ENCODE measurements at places on chromosomes 1 and 21.

- DNase-seq: no peak
These were observed 8.5 kb downstream of the SOAT1 start for GRCh38 chr1:179302070-179302469.

DNA sequence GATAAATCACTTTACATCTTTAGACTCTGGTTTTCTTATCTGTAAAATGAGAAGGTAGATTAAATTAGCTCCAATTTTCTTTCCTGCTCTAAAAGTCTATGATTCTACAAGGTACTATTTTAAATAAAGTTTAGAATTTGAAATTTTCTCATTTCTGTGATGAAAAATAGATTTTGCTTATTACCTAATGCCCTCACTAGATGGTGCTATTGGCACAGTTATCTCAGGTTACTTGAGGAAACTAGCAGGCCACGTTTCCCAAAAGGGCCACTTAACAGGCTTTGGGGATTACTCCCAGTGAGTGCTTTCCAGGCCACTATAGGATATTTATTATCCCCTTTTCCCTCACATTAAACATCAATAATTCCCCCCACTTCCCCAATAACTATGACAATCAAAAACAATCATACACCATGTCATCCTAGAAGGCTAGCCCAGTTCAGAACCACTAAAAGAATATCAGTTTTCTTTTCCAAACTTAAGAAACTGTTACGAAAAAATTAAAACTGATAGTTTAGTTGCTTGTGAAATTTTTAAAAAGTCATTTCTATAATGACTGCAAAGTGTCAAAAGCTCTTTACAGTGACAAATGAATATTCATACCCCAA, 30.6 kb downstream of the OMA1 start:
- DNase-seq: peak; percentile 67

- DNase-seq: peak; percentile 2
These were observed 68.6 kb downstream of the SLC35F3 start for GRCh38 chr1:233972951-233973635.

DNA sequence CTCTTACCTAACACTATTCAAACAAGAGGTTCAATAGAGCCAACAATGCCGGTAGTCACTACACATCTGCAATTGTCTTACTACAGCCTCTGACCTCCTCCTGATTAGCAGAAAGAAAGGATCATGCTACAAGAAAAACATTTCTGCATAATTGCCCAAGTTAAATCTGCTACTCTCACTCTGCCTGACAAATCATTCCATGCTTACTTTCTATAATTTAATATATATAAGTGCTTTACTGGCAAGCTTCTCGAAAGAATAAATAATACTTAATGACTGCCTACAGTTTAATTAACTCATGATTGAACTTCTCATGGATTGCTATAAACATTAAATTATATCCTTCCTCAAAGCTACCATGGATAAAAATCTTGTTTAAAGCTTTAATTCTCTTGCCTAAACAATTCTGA, 156.0 kb downstream of the SLC45A1 start:
- DNase-seq: no peak

DNA sequence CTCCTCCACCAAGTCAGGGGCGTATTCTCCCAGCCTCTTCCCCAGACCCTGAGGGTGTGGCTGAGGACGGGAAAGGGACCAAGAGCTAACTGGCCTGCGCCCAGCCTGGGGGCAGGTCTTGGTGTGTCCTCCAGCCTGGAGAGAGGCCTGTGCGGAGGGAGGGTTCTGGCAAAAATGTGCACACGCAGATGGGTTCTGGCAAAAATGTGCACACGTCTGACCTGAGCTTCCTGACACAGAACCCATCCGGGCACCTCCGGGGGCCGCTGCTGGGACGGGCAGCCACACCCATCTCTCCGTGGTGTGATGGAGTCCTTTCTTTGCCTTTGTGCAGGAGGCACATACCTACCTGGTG, 23.1 kb upstream of the PKP1 start:
- DNase-seq: no peak

DNA sequence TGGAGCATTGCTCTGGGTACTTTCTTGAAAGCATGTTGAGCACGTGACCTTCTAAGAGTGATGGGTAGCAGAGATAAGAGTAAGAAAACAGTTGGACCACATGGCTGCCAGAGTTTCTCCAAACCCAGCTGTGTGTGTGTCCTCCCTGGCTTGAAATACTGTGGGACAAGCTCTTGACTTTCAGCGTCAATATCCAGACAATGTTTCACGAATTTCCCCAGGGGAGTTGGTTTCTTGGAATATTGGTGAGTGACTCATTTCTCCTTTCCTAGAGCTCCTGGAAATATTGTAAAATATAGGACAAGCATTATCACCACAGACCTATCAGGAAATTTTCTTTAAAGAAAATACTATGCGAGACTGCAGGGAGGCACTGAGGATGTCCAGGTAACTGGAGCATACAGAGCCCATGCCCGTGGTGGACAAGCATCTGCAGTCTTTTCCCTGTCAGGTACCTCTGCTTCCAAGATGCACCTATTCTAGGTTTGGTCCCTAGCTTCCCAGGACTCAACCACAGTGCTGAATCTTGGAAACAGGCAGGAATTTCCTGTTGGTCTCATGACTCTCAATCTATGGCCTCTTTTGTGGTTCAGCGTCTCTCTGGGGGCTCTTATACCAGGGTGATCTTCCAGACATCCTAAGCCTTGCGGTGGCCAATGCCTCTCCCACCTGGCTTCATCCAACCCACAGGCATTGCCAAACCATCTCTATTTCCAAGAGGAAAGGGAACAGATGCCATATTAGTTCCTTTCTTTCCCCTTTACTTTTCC, 67.4 kb downstream of the KCNJ6 start:
- no peak for DNase-seq

- no peak for DNase-seq
These were observed 32.6 kb downstream of the NMNAT2 start for GRCh38 chr1:183385340-183386144.

- DNase-seq: no peak
These were observed at the start of gene GSTM3 for GRCh38 chr1:109740615-109741373. TSS of gene GSTM3 (minus strand) at chr1:109741038. CDS start at chr1:109740287, 751 bp downstream.

- DNase-seq: no peak
These were observed 1.4 kb downstream of the RBBP4 start for GRCh38 chr1:32652244-32652962.

DNA sequence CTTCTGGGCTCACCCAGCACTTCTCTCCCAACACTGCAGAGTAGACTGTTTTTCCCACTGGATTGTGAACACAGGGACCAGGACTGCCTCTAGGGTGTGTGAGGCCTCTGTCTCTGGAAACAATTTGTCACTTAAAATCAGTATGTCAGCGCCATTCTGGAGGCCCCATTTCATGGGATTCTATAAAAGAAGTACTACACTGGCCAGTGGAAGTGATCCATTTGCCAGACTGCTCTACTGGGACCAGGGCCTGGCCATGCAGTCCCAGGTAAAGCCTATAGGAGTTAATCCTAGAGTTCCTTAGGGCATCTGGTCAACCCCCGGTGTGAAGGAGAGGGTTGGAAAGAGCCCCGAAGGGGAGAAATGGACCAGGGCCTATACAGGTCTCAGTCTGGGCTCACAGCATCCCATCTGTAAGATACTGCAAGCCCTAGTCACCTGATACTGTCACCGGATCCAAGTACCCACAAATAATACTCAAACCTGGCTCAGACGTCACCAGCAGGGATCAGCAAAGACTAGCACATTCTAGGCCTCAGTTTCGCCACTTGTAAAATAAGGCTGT, 245.0 kb downstream of the FOXD2 start:
- DNase-seq: no peak

DNA sequence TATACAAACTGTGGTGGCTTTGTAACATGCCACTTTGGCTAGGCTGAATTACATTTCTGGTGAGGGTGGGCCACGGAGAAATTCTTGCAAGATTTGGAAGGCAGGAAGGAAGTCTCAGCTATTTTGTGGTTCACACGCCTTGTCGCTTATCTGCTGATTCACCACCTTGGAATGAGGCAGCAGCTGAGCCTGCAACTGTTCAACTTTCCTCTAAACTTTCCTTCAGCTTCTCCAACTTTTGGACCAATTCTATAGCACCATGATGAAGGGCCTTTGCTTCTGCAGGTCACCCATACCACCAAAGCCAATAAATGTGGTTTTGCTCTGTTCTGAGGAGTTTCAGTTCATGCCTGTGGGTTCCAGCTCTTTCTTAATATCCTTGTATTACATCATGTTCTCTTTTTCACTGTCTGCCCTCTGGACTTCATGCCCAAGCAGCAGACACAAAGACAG, 337.6 kb upstream of the SNX7 start:
- DNase-seq: peak; percentile 93

DNA sequence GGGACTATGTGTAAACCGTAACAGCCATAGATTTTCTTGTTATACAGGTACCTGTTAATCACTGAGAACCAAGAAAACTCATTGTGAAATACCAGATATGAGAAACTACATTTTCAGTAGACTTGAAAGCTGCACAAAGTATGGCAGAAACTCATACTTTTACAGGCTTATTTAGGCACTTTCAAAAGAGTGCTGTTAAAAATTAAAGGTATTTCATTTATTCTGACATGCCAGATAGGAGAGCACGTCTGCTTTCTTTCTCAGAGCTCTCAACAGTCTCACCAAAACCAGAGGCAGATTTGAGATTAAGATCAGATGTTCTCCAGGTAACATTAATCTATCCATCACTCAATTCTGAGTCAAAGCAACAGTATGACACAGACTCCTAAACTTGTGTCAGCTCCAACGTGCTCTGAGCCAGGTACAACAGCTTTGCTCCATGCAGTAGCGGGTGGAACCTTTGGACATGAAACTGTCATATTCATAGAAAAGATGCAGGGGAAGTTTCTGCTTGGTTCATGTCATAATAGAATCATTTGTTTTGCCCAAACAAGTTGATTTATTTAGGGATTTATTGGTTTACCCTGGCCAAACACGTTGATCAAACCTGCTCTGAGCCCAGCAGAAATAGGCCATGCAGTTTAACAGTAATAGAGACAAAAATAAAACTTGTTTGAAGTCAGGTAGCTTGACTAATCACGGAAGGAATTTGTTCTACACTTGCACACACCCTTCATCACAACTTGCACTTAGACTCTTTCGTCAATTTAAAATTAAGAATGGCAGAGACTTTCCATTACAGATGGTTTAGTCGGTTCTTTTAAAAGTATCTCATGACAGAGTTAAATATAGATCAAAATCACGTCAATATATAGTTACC, 20.8 kb upstream of the TSNAX start:
- DNase-seq: no peak

- no peak for DNase-seq
These were observed 10.5 kb downstream of the BRINP2 start for GRCh38 chr1:177181280-177181630.

DNA sequence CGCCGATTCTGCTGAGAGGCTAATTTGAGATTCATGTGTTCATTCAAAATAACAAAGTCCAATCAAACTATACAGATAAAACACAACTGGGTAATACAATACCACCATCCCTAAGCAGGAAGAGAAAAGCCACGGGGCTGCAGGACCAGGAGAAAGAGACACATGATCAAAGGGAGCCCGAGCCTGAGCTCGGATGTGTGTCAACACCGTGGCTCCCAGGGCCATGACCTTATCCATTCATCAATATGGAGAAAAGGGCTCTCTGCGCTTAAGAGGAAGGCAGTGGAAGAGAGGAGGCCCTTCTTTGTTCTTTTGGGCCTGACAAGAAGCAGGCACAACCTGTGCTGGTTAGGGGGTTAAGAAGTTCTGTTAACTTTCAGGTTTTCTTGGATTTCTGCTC, 56.7 kb downstream of the HUNK start:
- no peak for DNase-seq

DNA sequence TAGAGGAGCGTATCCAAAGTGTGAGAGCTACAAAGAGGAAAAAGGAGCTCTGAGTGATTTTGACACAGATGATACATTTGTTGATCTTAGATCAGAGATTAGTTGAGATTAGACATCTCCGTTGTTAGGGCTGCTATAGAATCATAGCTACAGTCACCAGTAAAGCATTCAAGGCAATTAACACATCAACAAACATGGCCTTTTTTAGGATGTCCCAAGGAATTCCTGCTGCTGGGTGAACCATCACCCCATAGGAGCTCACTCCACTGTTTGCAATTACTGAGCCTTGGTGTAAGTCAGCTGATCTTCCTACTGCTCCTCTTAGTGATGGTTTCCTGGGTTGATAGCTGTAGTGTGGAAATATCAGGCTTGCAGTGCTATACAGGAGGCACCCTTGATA, 6.7 kb upstream of the RSRP1 start:
- no peak for DNase-seq

GRCh38 chr1:246786606-246787238, 62.5 kb downstream of the SCCPDH start:
- no peak for DNase-seq

DNA sequence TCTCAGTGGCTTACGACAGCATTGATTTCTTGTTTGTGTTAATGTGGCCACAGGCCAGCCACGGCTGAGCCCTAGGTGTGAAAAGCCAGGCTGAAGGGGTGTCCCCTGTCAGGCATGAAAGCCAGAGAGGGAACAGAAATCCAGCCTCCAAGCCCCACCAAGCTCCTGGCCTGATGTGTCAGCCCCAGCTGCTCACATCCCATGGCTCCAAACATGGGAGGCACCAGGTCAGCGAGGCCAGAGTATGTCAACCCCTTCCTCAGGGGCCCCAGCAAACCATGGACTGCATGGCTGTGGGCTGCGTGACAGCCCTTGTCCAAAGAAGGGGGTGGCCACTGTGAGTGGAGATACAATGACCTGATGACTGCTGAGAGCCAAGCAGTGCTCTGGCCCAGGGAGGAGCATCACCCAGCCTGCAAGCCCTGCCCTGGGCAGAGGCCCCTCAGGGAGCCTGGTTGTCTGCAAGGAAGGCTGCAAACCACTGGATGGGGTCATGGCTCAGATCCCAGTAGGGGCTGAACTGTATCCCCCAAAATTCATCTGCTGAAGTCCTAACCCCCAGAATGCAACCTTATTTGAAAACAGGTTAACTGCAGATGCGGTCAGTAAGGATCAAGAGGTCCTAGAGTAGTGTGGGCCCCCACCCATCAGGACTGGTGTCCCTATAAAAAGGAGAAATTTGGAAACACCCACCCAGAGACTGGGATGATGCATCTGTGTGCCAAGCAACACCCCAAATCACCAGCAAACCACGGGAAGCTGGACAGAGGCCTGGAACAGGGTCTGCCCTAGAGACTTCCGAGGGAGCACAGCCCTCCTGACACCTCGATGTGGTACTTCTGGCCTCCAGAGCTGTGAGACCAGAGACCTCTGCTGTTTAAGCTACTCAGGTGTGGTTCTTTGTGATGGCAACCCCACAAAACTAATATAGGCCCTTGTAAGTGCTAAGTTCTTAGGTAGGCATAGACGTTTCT, 3.3 kb upstream of the MX2 start:
- no peak for DNase-seq

DNA sequence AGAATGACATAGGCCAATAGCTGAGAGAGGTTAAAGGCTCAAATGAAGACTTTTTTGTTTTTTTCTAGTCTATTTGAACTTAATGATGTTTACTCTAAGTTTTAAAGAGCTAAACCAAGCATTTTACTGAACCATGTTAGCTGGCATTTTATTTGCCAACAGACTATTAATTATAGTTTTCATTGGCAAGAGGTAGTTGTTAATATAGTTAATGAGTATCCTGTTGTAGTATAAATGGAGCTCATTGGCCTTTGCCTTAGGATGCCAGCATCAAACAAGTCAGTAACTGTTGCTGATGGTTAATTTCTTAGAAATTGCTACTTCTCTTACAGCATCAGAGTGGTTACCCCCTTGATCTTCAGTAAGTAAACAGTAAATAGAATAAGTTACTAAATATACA, 339.0 kb upstream of the B3GALT2 start:
- DNase-seq: no peak

All from HFF-Myc (cell line).